ENCODE measurements at places on chromosomes 12 and 14. TPM values are rescaled to one million over a fixed set of nuclear protein-coding genes. Genes with fewer than 3 reads are reported as not detected.

GRCh38 chr12:21656905-21657325 lies 727 bp downstream of the LDHB start:
- peak overlapping the region; percentile 98 for H3K27ac ChIP-seq
- peak overlapping the region; percentile 98 for H3K4me3 ChIP-seq
- H3K36me3 ChIP-seq, result peaks cover 43% of the 10 kb centered on the region
- H3K4me1 ChIP-seq, result peaks cover 64% of the 10 kb centered on the region
- H3K27me3 ChIP-seq, result no peaks in the 10 kb centered on the region

GRCh38 chr12:3170423-3171194 lies 93.4 kb downstream of the TSPAN9 start:
- no peaks in the 10 kb centered on the region for H3K4me1 ChIP-seq
- H3K27ac ChIP-seq, result no peak overlapping the region
- no peaks in the 10 kb centered on the region for H3K36me3 ChIP-seq
- no peak for DNase-seq
- H3K4me3 ChIP-seq, result no peak overlapping the region

GRCh38 chr14:102363182-102363943 lies 622 bp downstream of the TECPR2 start:
- no peak overlapping the region for H3K4me3 ChIP-seq
- H3K27me3 ChIP-seq, result no peaks in the 10 kb centered on the region

DNA sequence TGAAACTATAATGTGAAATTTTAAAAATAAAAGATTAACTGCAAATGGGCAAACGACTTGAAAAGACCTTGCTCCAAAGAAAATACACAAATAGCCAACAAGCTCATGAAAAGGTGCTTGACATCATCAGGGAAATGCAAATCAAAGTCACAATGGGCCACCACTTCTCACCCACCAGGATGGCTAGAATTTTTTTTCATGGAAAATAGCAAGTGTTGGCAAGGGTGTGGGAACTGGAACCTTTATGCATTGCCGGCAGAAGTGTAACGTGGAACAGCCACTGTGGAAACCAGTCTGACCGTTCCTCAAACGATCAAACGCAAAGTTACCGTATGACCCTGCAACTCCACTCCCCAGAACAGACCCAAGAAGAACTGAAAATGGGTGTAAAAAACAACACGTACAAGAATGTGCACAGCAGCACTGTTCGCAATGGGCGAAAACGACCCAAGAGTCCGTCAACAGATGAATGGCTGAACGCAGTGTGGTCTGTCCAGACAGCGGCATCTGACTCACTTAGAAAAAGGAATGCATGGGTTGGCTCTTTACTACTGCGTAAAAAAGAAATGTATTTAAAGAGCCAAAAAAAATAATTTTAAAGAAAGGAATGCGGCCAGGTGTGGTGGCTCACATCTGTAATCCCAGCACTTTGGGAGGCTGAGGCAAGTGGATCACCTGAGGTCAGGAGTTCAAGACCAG lies 40.2 kb downstream of the SCARB1 start:
- DNase-seq, result no peak
- H3K27me3 ChIP-seq, result no peaks in the 10 kb centered on the region
- H3K36me3 ChIP-seq, result no peaks in the 10 kb centered on the region
- H3K27ac ChIP-seq, result no peak overlapping the region

- no peak overlapping the region for H3K4me3 ChIP-seq
- no peak for DNase-seq
- H3K4me1 ChIP-seq, result no peaks in the 10 kb centered on the region
- H3K27me3 ChIP-seq, result no peaks in the 10 kb centered on the region
Measured at GRCh38 chr12:77610446-77610845, 220.2 kb upstream of the NAV3 start.

SYNDIG1L gene
- total RNA-seq, result not detected

ZDHHC22 gene
- not detected for total RNA-seq

GRCh38 chr14:105012171-105012985 lies 8.5 kb downstream of the CDCA4 start:
- peaks cover 37% of the 10 kb centered on the region for H3K36me3 ChIP-seq

GRCh38 chr12:53380794-53381730 lies 1.1 kb downstream of the SP1 start:
- peaks cover 44% of the 10 kb centered on the region for H3K36me3 ChIP-seq
- H3K4me1 ChIP-seq, result peaks cover 54% of the 10 kb centered on the region
- H3K4me3 ChIP-seq, result peak overlapping the region; percentile 87
- no peaks in the 10 kb centered on the region for H3K27me3 ChIP-seq

GRCh38 chr12:110465024-110465423 lies 3.0 kb downstream of the GPN3 start:
- H3K27me3 ChIP-seq, result no peaks in the 10 kb centered on the region
- H3K36me3 ChIP-seq, result peaks cover 11% of the 10 kb centered on the region
- no peak for DNase-seq
- peaks cover 32% of the 10 kb centered on the region for H3K4me1 ChIP-seq
- no peak overlapping the region for H3K4me3 ChIP-seq

GRCh38 chr14:29671034-29671433 lies 256.6 kb downstream of the PRKD1 start:
- no peak for DNase-seq
- no peak overlapping the region for H3K27ac ChIP-seq
- no peak overlapping the region for H3K4me3 ChIP-seq
- no peaks in the 10 kb centered on the region for H3K27me3 ChIP-seq
- H3K4me1 ChIP-seq, result no peaks in the 10 kb centered on the region

- H3K27me3 ChIP-seq, result peaks cover 56% of the 10 kb centered on the region
- H3K27ac ChIP-seq, result no peak overlapping the region
- H3K4me3 ChIP-seq, result no peak overlapping the region
- no peaks in the 10 kb centered on the region for H3K36me3 ChIP-seq
Measured at GRCh38 chr12:26116829-26117715, 7.8 kb downstream of the BHLHE41 start.

HVCN1 gene
- total RNA-seq, result 3.1 TPM

TAS2R46 gene
- total RNA-seq, result 0.27 TPM

GRCh38 chr14:64387232-64387781 lies 846 bp upstream of the MTHFD1 start:
- peak overlapping the region; percentile 94 for H3K27ac ChIP-seq
- peak overlapping the region; percentile 92 for H3K4me3 ChIP-seq
- no peaks in the 10 kb centered on the region for H3K27me3 ChIP-seq

ACOT6 gene
- total RNA-seq, result not detected

CTSG gene
- total RNA-seq, result 0.31 TPM

- H3K4me1 ChIP-seq, result no peaks in the 10 kb centered on the region
- DNase-seq, result no peak
- no peaks in the 10 kb centered on the region for H3K36me3 ChIP-seq
- H3K27ac ChIP-seq, result no peak overlapping the region
- no peak overlapping the region for H3K4me3 ChIP-seq
Measured at GRCh38 chr12:78931466-78931990, 67.0 kb downstream of the SYT1 start.

ACTR6 gene
- 41.8 TPM for total RNA-seq

DNA sequence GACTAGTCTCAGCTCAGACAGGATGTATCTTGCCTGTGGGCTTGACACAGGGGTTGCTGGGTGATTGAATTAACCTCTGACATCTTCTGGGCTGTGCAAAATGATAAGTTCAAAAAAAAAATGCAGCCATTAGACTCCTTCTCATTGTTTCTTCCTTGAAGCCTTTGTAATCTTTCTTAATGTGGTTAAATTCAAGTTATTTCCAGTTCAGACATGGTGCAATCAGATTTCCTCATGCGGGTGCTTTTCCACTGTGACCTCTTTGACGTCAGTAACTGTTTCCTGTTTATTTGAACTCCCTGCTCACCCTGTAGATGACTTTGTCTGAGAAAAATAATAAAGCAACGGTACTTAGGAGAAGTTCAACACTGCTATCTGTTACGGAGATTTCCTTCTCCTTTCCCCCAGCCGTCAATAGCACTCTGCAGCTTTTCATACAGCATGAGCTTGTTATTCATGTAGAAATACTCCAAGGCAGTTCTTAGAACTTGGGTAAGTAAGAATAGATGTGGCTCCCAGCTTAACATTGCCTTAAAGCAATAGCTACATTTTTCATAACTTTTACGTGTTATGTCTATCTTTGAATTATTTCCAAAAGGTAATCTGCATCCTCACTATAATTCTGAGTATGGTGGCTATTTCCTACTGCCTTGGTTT lies 155.5 kb downstream of the PRKCH start:
- peaks cover 42% of the 10 kb centered on the region for H3K36me3 ChIP-seq
- H3K4me3 ChIP-seq, result peak overlapping the region; percentile 77
- H3K4me1 ChIP-seq, result peaks cover 88% of the 10 kb centered on the region
- peak overlapping the region; percentile 100 for H3K27ac ChIP-seq

SPX gene
- total RNA-seq, result 0.57 TPM

DENND5B gene
- total RNA-seq, result 0.29 TPM

GRCh38 chr12:95625012-95625411 lies 73.7 kb upstream of the USP44 start:
- DNase-seq, result no peak
- no peaks in the 10 kb centered on the region for H3K4me1 ChIP-seq
- H3K4me3 ChIP-seq, result no peak overlapping the region
- H3K36me3 ChIP-seq, result no peaks in the 10 kb centered on the region
- H3K27me3 ChIP-seq, result no peaks in the 10 kb centered on the region
- no peak overlapping the region for H3K27ac ChIP-seq

KRT71 gene
- not detected for total RNA-seq

- peak overlapping the region; percentile 63 for H3K4me3 ChIP-seq
- peaks cover 33% of the 10 kb centered on the region for H3K4me1 ChIP-seq
- no peaks in the 10 kb centered on the region for H3K36me3 ChIP-seq
- DNase-seq, result peak; percentile 22
- H3K27ac ChIP-seq, result no peak overlapping the region
Measured at GRCh38 chr12:1533205-1533601, 61.2 kb downstream of the FBXL14 start.

DHRS4L2 gene
- total RNA-seq, result 26.2 TPM

DNA sequence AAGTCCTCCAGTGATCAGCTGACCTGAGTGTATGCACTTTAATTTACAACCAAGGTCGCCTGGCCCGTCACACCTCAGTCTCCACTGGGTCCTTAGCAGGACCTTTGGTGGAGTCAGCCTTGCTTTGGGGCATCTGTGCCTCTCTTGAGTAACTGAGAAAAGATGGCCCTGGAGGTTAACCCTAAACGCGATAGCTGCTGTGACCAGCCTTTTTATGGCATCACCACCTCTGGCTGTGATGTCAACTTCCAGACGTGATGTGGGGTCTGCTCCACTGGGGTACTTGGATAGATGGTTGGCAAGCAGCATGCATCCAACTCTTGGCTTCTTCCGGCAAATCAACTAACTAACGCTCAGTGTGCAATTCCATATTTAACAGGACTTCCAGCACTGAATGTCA lies 122.8 kb upstream of the RTL1 start:
- no peak overlapping the region for H3K27ac ChIP-seq
- H3K27me3 ChIP-seq, result peaks cover 2% of the 10 kb centered on the region

DNA sequence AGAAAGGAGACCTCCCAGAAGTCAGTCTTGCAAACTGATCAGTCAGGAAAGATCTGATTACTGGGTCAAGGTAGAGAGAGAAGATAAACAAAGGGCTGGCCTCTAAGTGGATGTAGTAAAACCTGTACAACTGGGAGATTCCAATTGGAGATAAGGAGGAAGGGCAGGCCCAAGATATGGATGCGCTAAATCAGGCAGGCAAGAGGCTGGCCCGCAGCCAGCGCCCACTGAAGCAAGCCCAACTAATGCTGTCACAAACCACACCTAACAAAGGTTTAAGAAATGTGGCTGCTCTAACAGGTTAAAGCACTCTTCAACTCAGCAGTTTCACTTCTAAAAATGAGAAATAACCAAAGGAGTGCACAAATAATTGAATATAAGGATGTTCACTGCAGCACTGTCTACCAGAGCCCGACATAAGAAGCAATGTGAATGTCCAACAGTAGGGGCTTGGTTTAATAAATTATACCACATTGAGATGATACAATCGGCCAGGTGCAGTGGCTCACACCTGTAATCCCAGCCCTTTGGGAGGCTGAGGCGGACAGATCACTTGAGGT lies 4.7 kb downstream of the GLTP start:
- peaks cover 46% of the 10 kb centered on the region for H3K4me1 ChIP-seq
- no peak for DNase-seq
- H3K36me3 ChIP-seq, result no peaks in the 10 kb centered on the region
- H3K27ac ChIP-seq, result no peak overlapping the region

GRCh38 chr14:36845356-36846012 lies 183.8 kb downstream of the PAX9 start:
- H3K36me3 ChIP-seq, result no peaks in the 10 kb centered on the region
- H3K27me3 ChIP-seq, result no peaks in the 10 kb centered on the region
- H3K4me3 ChIP-seq, result no peak overlapping the region
- no peak for DNase-seq

GRCh38 chr14:79842270-79842669 lies 369.0 kb downstream of the DIO2 start:
- H3K4me3 ChIP-seq, result no peak overlapping the region
- no peaks in the 10 kb centered on the region for H3K36me3 ChIP-seq
- H3K27me3 ChIP-seq, result no peaks in the 10 kb centered on the region
- H3K27ac ChIP-seq, result no peak overlapping the region
- no peak for DNase-seq

- H3K4me1 ChIP-seq, result no peaks in the 10 kb centered on the region
- no peaks in the 10 kb centered on the region for H3K27me3 ChIP-seq
- no peak overlapping the region for H3K27ac ChIP-seq
- H3K4me3 ChIP-seq, result no peak overlapping the region
- no peak for DNase-seq
Measured at GRCh38 chr14:40248671-40249070, 816.4 kb upstream of the FBXO33 start.

PLA2G1B gene
- total RNA-seq, result not detected

DNA sequence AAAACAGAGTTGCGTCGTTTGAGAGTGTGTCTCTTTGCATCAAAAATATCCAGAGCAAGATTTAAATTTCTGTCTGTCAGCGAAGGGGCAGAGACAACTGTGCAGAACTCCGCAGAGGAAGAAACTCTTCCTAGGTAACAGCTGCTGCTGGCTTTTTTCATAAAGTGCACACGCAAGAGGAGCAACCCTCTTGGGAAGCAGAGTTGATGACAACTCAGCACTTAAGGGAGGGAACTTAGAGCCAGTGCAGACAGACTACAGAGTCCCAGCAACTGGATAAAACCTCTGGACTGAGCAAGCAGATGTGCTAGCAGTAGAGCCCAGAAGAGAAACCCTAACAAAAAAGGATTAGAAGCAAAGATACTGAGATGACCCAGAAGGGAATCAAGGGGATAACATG lies 337.1 kb downstream of the PCNX1 start:
- H3K4me1 ChIP-seq, result peaks cover 14% of the 10 kb centered on the region
- H3K27ac ChIP-seq, result no peak overlapping the region
- no peaks in the 10 kb centered on the region for H3K27me3 ChIP-seq

- peaks cover 10% of the 10 kb centered on the region for H3K4me1 ChIP-seq
- no peaks in the 10 kb centered on the region for H3K27me3 ChIP-seq
- H3K27ac ChIP-seq, result no peak overlapping the region
- H3K4me3 ChIP-seq, result no peak overlapping the region
Measured at GRCh38 chr14:54420478-54421142, 20.6 kb downstream of the CNIH1 start.

TAS2R14 gene
- 0.49 TPM for total RNA-seq

GRCh38 chr12:67377021-67377420 lies 107.9 kb downstream of the CAND1 start:
- no peak overlapping the region for H3K4me3 ChIP-seq
- no peak for DNase-seq
- H3K4me1 ChIP-seq, result no peaks in the 10 kb centered on the region
- H3K36me3 ChIP-seq, result peaks cover 3% of the 10 kb centered on the region

GRCh38 chr12:68521848-68522502 lies 88.7 kb upstream of the RAP1B start:
- no peak for DNase-seq
- H3K4me3 ChIP-seq, result no peak overlapping the region
- H3K27me3 ChIP-seq, result no peaks in the 10 kb centered on the region
- H3K27ac ChIP-seq, result no peak overlapping the region

GRCh38 chr14:104845834-104846441 lies 19.1 kb upstream of the CEP170B start:
- H3K27me3 ChIP-seq, result peaks cover 35% of the 10 kb centered on the region
- H3K27ac ChIP-seq, result no peak overlapping the region
- peaks cover 5% of the 10 kb centered on the region for H3K4me1 ChIP-seq
- no peak overlapping the region for H3K4me3 ChIP-seq

TPPP2 gene
- total RNA-seq, result not detected

KCNA5 gene
- total RNA-seq, result not detected

GRCh38 chr14:31207287-31207754 lies 272 bp downstream of the HECTD1 start:
- peak overlapping the region; percentile 95 for H3K27ac ChIP-seq
- peaks cover 17% of the 10 kb centered on the region for H3K36me3 ChIP-seq
- H3K4me3 ChIP-seq, result peak overlapping the region; percentile 89
